RPMI7951 (cell line): ENCODE measurements at places on chromosomes 1 and 21. TPM values are rescaled to one million over a fixed set of nuclear protein-coding genes. Genes with fewer than 3 reads are reported as not detected.

DNA sequence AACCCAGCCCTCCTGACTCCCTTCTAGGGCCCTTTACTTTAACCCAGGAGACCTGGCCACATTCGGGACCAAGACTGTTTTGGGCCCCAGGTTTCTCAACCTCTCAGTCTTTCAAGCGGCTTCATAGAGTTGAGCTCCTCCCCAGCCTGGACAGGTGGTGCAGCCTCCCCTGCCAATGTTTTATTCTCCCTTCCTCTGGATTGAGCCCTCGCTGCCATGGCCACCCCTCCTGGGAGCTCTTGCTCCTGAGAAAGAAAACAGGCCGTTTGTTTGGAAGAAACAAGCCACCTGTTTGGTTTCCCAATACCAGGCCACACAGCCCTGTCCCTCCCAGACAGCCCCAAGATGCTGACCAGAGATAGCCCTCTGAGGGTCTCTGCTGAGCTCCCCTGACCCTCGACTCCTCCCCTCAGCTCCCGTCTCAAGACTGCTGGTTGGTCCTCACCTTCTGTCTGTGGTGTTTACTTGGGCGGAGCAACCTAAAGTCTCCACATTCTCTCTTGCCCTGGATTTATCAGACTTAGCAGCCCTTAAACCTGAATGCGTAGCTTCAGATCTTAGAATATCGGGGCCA lies 3.3 kb downstream of the TMEM51 start:
- DNase-seq = no peak

DNA sequence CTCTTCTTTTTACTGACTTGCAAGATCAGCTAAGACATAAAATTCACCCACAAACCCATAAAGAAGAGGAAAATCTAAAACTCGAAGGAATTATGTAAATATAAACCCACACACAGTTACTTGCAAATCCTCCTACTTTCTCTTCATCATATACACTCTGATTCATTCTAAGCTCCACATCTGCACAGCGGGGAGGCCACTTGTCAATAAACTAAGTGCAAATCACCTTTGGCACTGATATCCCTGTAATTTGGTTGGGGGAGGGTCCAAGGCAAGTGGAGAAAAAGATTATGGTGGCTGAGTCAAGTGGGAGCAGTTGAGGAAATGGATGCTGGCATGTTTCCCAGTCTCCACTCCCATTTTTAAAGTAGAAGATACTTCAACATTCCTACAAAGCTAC lies 596.5 kb downstream of the MATN1 start:
- DNase-seq = no peak

GRCh38 chr1:25742316-25742715 lies 57.7 kb upstream of the SELENON start:
- DNase-seq = no peak

DNA sequence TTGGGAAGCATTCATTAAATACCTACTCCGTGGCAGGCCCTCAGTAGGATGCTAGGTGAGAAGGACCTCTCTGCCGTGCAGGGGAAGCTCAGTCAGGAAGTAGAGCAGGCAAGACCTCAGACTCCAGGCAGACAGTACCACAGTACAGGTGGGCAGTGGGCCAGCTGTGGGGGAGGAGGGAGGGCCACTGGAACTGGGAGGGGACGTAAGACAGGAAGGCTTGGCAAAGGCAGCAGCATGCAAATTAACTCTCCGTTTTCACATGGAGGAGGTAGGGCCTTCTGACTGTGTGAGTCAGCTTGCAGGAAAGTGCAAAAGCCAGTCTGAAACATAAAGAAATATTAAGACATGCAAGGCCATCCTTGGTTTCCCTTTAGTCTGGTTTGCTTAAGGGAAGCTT lies 157.7 kb downstream of the TRIM33 start:
- DNase-seq = peak; percentile 54

- DNase-seq = no peak
These were observed 64.5 kb upstream of the SPATA6 start for GRCh38 chr1:48536477-48536876.

DNA sequence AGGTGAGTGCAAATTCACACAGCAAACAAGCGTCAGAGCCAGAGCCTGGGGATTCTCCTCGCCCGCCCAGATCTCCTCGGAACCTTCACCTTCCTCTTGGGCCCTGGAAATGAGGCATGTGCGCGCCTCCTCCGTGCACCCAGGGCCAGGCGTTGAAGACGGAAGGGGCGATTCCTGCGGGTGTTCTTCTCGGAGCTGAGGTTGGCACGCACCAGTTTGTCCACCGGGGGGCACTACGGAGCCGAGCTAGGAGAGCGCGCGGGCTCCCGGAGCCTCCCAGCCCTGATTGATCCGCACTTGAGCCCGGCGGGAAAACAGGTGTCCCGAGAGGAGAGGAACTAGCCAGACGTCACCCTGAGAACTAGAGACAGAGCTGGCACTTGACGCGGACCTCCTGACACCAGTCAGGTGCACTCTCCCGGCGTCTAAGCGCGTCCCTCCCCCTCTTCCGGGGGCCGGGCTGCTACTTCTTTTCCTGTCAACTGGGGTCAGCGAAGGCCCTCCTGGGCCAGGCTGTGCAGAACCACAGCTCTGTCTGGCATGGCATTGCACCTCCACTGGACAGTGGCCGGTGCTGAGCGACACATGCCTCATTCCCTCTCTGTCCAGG lies 18.3 kb upstream of the SERINC2 start:
- DNase-seq = peak; percentile 84

GRCh38 chr1:28021064-28021463 lies 61.3 kb downstream of the XKR8 start:
- DNase-seq = no peak

Gene SWT1
- 3.4 and 4.7 TPM in 2 replicates for total RNA-seq

- peak; percentile 65 for DNase-seq
These were observed 19.4 kb downstream of the ENO1 start for GRCh38 chr1:8858888-8859706.

Gene NKAIN1
- 0.20 and 2.2 TPM in 2 replicates for total RNA-seq

Gene OR2L2
- total RNA-seq = not detected in 2 replicates

DNA sequence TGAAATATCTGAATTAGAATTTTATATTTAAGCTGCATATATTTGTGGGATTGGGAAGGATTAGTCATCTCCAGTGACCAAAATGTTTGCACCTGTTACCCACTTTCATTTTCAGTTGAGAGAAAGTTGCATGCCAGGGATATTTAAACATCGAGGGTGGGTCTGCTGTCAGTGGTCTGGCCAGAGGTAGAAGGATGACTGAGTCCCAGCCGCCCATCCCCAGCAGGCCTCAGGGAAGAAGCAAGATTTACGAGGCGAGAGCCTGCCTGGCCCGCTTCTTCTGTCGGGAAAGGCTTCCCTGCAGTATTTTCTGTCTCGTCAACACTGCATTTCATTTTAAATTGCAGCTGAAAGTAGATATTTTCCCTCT lies 1.4 kb upstream of the MAN1C1 start:
- peak; percentile 24 for DNase-seq

DNA sequence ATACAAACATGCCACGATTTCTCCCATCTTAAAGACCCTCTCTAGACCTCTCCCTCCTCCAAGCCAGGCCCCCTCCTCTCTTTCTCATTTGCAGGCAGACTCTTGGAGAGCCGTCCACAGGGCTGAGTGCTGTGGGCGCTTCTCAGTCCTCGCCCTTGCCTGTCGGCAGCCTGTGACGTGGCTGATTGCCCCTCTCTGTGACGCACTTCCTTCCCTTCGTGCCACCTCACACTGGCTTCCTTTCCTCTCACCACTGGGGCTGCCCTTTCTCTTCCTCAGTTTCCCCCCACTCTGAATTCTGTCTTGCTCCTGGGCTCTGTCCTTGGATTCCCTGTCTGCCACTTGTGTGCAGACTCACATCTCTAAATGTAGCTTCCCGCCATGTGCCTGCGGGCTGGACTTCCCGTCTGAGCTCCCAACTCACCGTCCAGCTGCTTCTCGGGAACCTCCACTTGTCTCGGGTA lies 227.2 kb downstream of the CAMTA1 start:
- no peak for DNase-seq

Gene MIA3
- total RNA-seq = 22.7 and 25.5 TPM in 2 replicates

Gene ANGEL2
- total RNA-seq = 26.2 and 30.0 TPM in 2 replicates

Gene PRKCZ
- 2.3 and 5.2 TPM in 2 replicates for total RNA-seq

Gene ADAMTS4
- 5.2 and 8.3 TPM in 2 replicates for total RNA-seq

GRCh38 chr1:33050221-33051076 lies 13.8 kb upstream of the AK2 start:
- peak; percentile 87 for DNase-seq

DNA sequence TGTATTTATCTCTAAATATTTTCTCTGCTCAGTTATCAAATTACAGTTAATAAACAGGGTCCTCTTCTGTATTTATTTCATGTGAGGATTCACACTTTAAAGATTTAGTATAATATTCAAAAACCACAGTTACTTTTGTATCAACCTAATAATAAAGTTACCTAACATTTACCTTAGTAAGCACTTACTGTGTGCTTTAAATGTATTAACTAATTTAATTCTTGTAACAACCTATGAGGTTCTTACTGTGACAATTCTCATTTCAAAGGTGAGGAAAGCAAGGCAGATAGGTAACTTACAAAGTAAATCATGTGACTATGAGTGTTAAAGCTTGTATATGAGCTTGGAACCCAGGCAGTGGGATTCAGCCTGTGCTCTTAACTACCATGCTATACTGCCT lies 30.2 kb downstream of the DNAH14 start:
- DNase-seq = no peak

- DNase-seq = peak; percentile 88
These were observed 19.4 kb upstream of the KCNAB2 start for GRCh38 chr1:6026095-6026809.

- DNase-seq = no peak
These were observed 126.8 kb upstream of the DEPDC1 start for GRCh38 chr1:68623700-68624099.

- DNase-seq = no peak
These were observed 20.2 kb upstream of the S1PR1 start for GRCh38 chr1:101216623-101217022.

- DNase-seq = no peak
These were observed 34.9 kb downstream of the FAM151A start for GRCh38 chr1:54588377-54588776.

Gene GUCA2A
- not detected in 2 replicates for total RNA-seq

DNA sequence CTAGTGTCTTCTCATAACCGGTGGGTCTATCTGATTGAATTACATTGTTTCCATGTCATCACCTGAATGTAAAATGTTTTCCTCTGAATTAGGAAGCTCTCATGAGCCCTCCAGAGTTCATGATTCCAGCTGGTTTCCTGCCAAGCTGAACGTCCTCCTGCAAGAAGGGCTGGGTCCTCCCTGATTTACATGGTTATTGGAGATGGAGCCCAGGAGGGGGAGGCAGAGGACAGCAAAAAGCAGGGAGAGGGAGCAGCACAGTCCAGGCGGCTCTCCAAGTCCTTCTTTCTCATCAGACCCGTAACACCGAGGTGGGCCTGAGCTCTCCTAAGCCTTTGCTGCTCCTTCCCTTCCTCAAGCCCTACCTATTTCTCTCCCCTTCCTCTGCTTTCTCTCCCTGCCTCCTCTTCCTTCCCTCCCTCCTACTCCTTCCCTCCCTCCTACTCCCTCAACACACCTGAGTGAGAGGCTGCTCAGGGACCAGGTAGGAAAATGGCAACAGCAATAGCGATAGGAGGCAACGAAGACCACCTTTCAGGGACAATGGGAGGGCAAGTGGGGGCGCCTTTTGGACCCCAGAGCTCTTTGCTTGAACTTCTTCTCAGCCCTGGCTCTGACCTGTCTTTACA lies 265.9 kb downstream of the PRDM2 start:
- peak; percentile 14 for DNase-seq

GRCh38 chr1:94218332-94218731 lies 19.1 kb downstream of the ARHGAP29 start:
- DNase-seq = no peak

Gene ADAMTS1
- total RNA-seq = 6.8 and 8.7 TPM in 2 replicates

GRCh38 chr1:226709953-226710352 lies 29.1 kb downstream of the ITPKB start:
- DNase-seq = no peak

DNA sequence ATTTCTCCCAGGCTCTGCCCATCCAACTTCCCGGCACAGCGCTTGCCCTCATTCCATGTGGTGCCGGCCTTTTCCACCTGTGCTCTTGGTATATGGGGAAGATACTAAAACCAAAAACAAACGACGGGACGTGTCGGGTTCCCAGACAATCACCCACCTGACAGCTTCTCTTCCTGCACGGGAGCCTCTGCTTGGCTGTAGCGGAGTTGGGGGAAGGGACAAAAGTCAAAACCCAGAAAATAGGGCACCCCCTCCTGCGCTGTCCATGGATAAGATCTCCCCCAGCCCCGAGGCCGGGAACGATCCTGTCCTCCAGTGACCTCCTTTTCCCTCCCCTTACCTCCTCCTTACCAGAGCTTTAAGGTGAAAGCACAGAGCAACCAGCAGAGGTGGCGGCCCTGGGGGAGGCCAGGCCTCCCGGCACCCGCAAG lies 640 bp downstream of the JTB start:
- DNase-seq = no peak

- no peak for DNase-seq
These were observed 20.1 kb downstream of the DYRK3 start for GRCh38 chr1:206655471-206655882.

GRCh38 chr1:199168888-199169585 lies 530.2 kb downstream of the PTPRC start:
- DNase-seq = no peak

Gene C1orf210
- not detected in 2 replicates for total RNA-seq

- no peak for DNase-seq
These were observed 18.1 kb downstream of the KCNT2 start for GRCh38 chr1:196590012-196590708.

GRCh38 chr1:216422821-216423520 lies at the start of gene USH2A:
Gene USH2A (minus strand): TSS chr1:216423448. CDS start chr1:216422336, 1,112 bp downstream.
- DNase-seq = no peak

Gene PRRX1
- total RNA-seq = 41.5 and 52.6 TPM in 2 replicates

Gene IGFN1
- total RNA-seq = 1.1 and 3.9 TPM in 2 replicates

- no peak for DNase-seq
These were observed 21.8 kb downstream of the PSMB2 start for GRCh38 chr1:35619237-35620121.

Gene KRTAP10-6
- not detected in 2 replicates for total RNA-seq

Gene XKR8
- 0.68 and 0.72 TPM in 2 replicates for total RNA-seq

- DNase-seq = no peak
These were observed 32.2 kb upstream of the LRRC7 start for GRCh38 chr1:69535490-69535889.

Gene KIF17
- not detected in 2 replicates for total RNA-seq

DNA sequence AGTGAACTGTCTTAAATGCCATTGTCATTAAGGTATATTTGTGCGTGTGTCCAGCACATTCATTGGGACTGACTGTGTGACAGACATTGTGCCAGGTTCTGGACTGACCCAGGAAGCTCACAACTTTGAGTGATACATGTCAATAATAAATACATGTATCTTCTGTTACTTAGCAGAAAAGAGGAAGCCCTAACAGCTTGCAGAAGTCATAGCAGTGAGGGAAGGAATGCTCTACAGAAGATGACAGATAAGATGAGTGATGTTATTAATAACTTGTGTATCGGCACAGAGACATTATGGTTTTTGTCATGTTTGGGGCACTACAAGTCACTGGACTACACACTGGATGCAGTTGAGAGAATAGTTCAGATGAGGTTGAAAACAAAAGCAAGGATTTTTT lies 1.2 kb upstream of the SRSF11 start:
- DNase-seq = no peak

Gene SLC35F3
- 4.6 and 4.9 TPM in 2 replicates for total RNA-seq

GRCh38 chr1:15628003-15628402 lies 10.7 kb downstream of the DDI2 start:
- DNase-seq = no peak

GRCh38 chr1:192610112-192610889 lies 25.6 kb upstream of the RGS13 start:
- peak; percentile 42 for DNase-seq
